GM13977 (cell line): ENCODE measurements at places on chromosomes 12 and 14.
A peak's percentile ranks its signal among the peaks of the same experiment; 100 is the strongest.

DNA sequence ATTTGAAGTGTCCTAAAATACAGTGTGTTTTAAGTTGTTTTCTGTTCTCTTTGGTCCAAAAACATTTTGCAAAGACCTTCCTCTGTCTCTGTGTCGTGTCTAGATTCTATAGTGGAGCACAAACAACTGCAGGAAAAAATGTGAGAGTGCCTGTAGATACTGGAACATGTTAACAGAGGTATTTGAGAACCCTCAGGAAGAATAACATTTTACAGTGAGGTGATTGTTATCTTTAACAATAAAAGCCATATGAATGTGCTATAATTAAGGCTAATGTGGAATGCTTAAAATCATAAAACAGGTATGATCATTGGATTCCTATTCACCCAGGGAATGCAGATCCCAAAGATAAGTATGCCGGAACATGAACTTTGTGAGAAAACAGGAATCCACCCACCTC lies 98.0 kb downstream of the SAMD4A start:
- DNase-seq: no peak

GRCh38 chr12:14169281-14169680 lies 187.9 kb upstream of the GRIN2B start:
- DNase-seq: no peak

DNA sequence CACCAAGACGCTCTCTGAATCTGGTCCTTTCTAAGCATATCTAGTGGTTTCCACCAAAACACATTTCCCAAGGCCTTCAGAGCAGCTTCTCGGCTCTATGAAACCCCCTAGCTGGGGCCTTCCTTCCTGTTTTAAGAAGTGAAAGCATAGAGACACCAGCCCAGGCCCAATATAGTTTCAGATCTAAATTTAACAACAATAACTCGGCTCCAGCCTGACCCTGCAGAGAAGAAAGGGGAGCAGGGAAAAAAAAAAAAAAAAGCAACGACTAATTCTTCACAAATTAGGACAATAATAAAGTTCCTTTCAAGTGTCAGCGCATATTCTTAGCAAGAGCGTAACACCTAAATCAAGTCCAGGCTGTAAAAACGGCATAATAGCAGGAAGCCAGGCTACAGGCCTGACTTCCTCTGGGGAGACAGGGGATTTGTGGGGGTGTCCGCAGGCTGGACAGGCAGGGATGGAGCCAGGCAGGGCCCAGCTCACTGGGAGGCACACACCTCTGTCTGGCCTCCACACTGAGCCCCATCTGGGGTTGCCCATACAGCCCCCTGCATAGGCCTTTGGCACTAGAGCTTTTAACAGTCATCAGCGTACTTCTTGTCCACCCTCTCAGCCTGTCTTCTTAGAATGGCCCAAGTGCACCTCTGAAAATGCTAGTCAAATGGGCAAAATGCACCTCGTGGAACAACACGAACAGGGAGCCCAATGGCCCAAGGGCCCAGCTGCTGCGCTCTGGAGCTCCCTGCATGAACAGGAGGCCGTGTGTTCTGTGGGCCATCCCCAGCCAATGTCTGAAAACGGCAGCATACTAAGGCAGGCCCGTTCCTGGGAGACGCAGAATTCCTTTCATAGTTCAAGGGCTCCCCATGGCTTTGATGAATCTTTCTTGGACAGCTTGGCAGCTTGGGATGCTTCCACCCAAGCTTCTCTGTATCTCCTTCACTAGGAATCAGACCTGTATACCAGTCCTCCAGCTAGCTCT lies 772.9 kb downstream of the MED13L start:
- peak; percentile 50 for DNase-seq

GRCh38 chr14:81474148-81474492 lies 59.5 kb downstream of the SEL1L start:
- DNase-seq: peak; percentile 52

- no peak for DNase-seq
Measured at GRCh38 chr14:56276108-56276507, 157.9 kb downstream of the PELI2 start.
